A172 (cell line): ENCODE measurements at places on chromosomes 5 and 9.
A peak's percentile ranks its signal among the peaks of the same experiment; 100 is the strongest.

DNA sequence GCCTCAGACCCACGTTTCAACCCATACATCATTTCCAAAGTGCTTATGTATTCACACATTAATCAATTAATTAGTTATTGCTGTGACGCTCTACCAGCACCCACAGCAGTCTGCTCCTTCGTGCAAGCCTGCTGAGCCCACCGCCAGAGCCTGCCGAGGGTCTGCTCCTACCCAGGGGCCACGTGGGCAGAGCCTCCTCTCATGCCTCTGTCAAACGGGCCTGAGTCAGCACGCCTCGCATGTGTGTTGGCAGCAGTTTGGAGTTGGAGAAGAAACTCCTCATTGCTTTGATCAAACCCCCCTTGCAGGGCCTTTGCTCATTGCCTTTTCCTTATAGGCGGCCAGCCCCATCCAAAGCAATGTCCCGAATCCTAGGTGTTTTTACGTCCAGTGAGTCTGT lies 256.2 kb upstream of the IRX4 start:
- DNase-seq, result no peak

GRCh38 chr5:148458036-148458888 lies 74.5 kb downstream of the FBXO38 start:
- DNase-seq, result no peak

GRCh38 chr5:176151281-176151680 lies 86.9 kb upstream of the SIMC1 start:
- DNase-seq, result peak; percentile 9

- DNase-seq, result no peak
Measured at GRCh38 chr9:79796411-79796810, 224.6 kb downstream of the TLE4 start.

DNA sequence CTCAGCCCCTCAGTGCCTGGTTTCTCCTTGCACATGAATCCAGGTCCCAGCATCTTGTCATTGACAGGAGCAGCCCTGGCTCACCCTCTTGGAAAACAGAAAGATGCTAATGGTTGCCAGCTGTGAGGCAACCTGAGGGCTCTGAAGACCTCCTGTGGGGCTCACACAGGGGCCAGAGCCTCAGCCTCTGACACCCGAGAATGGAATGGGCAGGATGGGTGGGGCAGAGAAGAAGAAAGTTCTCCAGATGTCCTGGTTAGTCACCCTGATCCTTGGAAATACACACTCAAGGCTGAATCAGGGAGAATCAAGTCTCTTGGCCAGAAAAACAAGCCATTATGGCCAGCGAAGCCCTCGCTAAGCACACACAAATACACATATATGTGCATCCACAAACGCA lies 32.3 kb upstream of the SPATA31E1 start:
- peak; percentile 66 for DNase-seq

GRCh38 chr9:111481885-111482636 lies 2.1 kb downstream of the ECPAS start:
- DNase-seq, result no peak

GRCh38 chr5:176837707-176838115 lies 27.4 kb downstream of the UNC5A start:
- peak; percentile 87 for DNase-seq

- no peak for DNase-seq
Measured at GRCh38 chr5:91521334-91521733, 138.2 kb upstream of the ARRDC3 start.

GRCh38 chr5:67063055-67063454 lies 133.5 kb downstream of the CD180 start:
- no peak for DNase-seq

- DNase-seq, result peak; percentile 27
Measured at GRCh38 chr9:34197756-34198711, 19.2 kb downstream of the UBAP1 start.

GRCh38 chr9:88998911-88999310 lies 7.6 kb downstream of the S1PR3 start:
- no peak for DNase-seq

- DNase-seq, result no peak
Measured at GRCh38 chr9:92414566-92414965, 9.7 kb downstream of the OMD start.

- no peak for DNase-seq
Measured at GRCh38 chr9:88992556-88992955, 1.3 kb downstream of the S1PR3 start.

DNA sequence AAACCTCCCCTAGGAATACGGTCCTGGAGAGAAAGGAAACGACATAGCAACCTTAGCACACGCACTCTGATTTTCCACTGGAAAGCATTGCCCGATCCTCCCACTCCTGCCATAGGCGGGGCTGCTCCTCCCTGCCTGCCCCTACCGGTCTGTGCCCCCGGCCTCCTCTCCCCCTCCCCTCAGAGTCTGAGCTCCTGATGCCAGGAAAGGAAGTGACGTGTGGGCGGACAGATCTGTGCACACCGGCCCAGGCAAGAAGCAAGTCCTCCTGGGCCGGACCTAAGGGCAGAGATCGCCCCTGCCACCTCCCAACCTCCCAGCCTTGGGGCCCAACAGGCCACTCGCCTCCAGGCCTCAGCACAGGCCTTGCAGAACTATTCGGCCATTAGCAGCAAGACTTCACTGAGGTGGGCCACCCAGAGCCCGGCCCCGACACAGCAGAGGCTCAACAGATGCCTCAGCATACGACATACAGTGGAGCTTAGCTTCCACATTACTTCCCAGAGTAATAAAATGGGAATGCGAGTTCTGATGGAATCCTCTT lies 7.2 kb downstream of the NINJ1 start:
- no peak for DNase-seq

DNA sequence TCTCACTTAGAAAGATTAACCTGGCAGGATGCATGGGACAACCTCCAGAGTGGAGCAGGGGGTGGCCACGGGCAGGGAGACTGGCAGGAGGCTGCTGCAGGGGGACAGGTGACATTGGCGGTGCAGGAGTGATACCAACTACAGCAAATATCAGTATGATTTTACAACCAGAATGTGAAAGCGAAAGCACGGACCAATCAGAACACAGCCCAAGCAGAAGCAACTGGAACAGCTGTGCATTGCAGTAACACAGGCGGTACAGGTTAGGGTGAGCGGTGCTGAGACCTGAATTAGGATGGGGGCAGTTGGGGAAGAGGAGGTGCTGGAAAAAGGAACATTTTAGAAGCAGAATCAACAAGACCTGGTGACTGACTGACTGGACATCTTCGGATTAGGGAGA lies 29.3 kb downstream of the POLR1E start:
- no peak for DNase-seq

DNA sequence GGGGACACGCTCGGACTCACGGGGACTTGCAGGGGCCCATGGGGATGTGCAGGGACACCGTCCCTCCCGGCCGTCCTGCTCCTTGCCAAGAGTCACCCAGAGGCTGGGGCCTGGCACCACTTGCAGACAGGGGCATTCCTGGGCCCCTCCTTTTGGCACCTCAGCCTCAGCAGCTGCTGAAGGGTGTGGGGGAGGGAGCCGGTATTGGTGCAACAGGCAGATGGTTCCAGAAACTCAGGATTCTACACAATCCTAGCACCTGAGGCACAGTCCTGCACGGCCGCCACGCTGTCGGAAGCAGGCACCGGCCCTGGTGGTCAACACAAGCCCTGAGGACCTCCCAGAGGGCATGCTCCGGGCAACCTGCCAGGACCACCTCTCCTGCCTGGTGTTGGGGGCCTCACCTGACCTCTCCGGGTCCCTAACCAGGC lies 19.3 kb upstream of the SLC12A7 start:
- DNase-seq, result no peak

- no peak for DNase-seq
Measured at GRCh38 chr5:157907479-157907878, 48.5 kb upstream of the CLINT1 start.

GRCh38 chr9:78932849-78933627 lies 636.1 kb downstream of the PSAT1 start:
- peak; percentile 96 for DNase-seq

DNA sequence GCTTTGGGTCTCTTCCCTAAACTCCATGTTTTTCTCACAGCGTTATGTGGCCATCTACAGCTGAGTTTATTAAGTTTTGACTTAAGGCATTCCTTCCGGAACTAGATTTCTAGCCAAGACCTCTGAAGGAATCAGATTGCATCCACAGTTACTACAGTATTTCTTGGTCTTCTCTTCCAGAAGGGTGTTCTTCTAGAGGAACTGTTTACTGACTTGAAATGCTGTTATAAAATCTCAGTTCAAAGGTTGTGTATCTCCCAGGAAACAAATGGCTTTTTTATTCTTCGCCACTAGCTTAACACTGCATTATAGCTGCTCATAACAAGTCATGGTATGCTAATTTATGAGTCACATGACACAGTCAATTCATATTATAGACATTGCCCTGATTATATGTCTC lies 55.3 kb upstream of the RAD23B start:
- no peak for DNase-seq

GRCh38 chr5:132300577-132301343 lies 6.6 kb downstream of the SLC22A4 start:
- DNase-seq, result no peak

DNA sequence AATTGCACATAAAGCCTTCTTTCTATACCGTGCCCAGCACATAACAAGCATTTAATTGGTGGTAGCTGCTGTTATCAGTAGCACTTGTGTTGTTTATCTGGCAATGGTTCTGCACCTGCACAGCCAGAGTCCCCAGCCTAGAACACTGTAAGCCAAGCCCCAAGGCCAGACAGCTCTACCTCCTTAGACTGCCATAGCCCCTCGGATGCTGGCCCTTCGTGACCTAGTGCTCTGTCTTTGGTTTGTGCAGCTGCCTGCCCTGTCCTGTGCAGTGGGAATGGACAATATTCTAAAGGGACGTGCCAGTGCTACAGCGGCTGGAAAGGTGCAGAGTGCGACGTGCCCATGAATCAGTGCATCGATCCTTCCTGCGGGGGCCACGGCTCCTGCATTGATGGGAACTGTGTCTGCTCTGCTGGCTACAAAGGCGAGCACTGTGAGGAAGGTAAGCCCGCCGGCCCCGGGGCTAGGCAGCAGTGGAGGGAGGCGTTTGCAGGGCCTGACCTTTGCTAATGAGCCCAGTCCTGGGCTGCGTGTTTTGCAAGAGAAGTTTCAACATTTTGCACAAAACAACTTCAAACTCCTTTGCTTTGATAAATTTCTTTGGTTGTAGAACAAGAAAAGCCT lies 173.3 kb upstream of the WWC1 start:
- DNase-seq, result no peak

DNA sequence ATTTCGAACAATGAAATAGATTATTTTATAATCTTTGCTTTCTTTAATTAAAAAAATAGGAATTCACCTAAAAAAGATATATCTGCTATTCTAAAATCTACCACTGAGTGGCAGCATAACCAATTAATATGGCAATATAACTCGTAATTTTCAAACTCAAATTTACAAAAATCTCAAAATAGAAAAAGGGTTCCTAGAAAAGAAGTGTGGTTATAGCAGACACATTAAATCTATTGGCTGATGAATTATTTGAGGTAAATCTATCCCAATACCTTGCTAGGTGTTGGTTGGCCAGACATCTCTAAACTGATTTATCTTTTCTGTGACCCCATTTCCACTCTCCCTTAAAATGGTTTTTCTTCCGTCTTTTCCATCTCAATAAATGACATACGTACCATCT lies 30.2 kb upstream of the NRG2 start:
- no peak for DNase-seq

DNA sequence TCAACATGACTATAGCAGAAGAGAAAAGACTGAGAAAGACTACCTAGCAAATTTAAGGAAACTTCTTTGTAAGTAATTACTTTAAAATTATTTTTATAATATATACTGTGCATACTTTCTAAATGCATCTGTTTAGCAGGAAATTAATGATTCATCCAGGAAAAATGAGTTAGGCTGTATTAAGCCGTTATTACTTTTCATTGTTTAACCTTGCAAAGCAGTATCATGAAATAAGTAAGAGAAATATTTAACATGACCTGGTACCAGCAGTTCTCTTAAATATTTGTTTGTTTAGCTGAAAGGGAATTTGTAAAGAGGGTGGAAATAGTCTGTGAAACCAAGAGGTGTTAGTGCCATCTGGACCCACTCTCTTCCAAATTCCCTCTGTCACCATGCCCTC lies 175.0 kb downstream of the GNAQ start:
- no peak for DNase-seq

- peak; percentile 97 for DNase-seq
Measured at GRCh38 chr9:70954126-70954525, 167.3 kb downstream of the TRPM3 start.

GRCh38 chr5:16974981-16975380 lies 38.9 kb upstream of the MYO10 start:
- DNase-seq, result no peak

DNA sequence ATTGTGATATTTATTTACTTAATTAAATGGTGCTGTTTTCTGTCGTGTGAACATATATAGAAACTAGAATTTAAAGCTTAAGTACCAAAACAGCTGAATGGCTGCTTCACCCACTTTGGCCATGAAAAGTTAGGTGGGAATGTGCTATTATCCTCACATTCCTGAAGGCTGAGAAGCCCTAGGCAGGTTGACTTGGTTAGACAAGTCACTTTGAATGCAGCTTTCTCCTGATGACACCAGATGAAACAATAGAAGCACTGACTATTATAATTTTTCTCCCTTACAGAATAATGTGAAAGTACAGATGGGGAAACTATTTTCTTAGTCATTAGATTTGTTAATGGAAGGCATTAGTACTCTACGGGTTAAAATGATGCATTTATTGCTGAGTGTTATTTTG lies 65.1 kb upstream of the C5orf46 start:
- no peak for DNase-seq

- DNase-seq, result no peak
Measured at GRCh38 chr9:5609226-5609596, 19.7 kb upstream of the RIC1 start.

DNA sequence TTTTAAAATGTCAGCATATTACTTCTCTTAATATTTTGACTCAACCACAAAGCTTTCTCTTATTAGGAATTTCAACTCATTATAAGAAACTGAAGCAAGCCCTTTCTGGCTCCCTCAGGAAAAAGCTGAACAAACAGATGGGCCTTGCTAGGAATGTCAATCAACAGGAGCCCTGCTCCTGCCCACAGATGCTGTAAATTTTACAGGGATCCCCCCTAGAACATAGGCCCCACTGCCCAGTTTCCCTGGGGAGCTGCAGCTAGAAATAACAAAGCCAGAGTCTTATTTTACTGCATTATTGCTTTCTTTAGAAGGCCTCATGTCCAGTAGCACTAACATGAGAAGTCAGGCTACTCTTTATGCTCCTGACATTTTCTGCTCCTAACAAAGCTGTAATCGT lies 103.8 kb downstream of the PCSK1 start:
- no peak for DNase-seq

DNA sequence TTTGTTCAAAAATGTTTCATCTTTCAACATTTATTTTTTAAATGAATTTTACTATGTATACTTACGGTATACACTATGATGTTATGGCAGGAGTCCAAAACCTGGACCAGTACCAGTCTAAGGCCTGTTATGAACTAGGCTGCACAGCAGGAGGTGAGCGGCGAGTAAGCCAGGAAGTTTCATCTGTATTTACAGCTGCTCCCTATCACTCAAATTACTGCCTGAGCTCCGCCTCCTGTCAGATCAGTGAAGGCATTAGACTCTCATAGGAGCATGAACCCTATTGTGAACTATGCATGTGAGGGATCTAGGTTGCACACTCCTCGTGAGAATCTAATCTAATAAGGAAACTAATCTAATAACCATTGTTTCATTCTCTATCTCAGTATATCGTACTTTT lies 715.5 kb upstream of the PTPRD start:
- DNase-seq, result no peak
